Activated naive CD8-positive, alpha-beta T cell treated with anti-CD3 and anti-CD28 coated beads, Interleukin-2, amount 50 U/mL, for 24 hours (primary cell): ENCODE measurements at places on chromosomes 5 and 9.

GRCh38 chr9:88969646-88970373, 21.5 kb upstream of the S1PR3 start:
- no peak for DNase-seq
- H3K4me3 ChIP-seq = no peak overlapping the region
- H3K4me1 ChIP-seq = no peaks in the 10 kb centered on the region
- no peak overlapping the region for H3K27ac ChIP-seq
- no peaks in the 10 kb centered on the region for H3K36me3 ChIP-seq

- no peak overlapping the region for H3K4me3 ChIP-seq
- H3K4me1 ChIP-seq = peaks cover 38% of the 10 kb centered on the region
These were observed 26.9 kb upstream of the PLIN2 start for GRCh38 chr9:19154135-19154612.

GRCh38 chr9:35852876-35853865, 17.0 kb downstream of the OR13J1 start:
- peak overlapping the region; percentile 28 for H3K27ac ChIP-seq
- no peaks in the 10 kb centered on the region for H3K36me3 ChIP-seq
- H3K4me3 ChIP-seq = no peak overlapping the region
- H3K27me3 ChIP-seq = no peaks in the 10 kb centered on the region
- DNase-seq = no peak

GRCh38 chr5:169547508-169547907, 36.1 kb upstream of the SPDL1 start:
- H3K27me3 ChIP-seq = peaks cover 44% of the 10 kb centered on the region
- no peak for DNase-seq
- no peaks in the 10 kb centered on the region for H3K36me3 ChIP-seq
- H3K27ac ChIP-seq = no peak overlapping the region

DNA sequence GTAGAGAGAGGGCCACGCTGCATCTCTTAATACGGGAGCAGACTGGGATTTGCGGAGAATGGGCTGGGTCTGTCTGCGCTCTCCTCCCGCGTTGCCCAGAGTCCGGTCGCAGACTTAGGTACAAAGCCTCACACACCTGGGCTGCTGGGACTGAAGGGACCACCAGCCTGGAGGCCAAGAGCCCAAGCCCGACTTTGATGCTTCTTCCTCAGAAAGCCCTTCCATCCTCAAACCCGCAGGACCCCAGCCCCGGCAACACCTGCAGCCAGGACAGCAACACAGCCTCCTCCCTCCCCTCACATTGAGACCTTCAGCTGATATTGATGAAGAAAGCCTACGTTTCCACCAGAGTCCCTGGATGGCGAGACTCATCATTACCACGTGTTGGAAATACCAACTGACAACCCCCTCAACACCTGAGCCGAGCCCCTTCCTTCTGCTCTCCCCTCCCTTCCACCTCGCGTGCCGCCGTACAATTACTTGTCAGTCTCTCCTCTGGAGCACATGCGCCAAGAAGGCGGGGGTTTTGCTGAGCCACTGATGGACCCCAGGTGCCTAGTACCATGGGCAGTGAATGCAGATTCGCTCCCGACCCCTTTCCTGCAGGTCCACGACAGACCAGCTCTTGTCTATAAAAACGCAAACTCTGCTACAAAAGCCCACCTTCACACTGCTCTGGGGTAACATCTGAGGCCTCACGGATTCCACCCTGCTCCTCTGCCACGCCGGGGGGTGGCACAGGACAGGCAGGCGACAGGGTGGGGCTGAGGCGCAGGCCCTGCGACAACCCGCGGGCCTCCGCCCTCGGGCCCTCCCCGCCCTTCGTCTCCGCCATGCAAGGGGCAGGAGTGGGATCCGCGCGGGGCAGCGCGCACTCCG, 841 bp downstream of the ASB6 start:
- H3K27ac ChIP-seq = peak overlapping the region; percentile 84
- H3K36me3 ChIP-seq = peaks cover 10% of the 10 kb centered on the region

GRCh38 chr5:107831612-107832395, 161.1 kb upstream of the EFNA5 start:
- no peaks in the 10 kb centered on the region for H3K36me3 ChIP-seq
- H3K27me3 ChIP-seq = no peaks in the 10 kb centered on the region
- no peaks in the 10 kb centered on the region for H3K4me1 ChIP-seq
- H3K4me3 ChIP-seq = no peak overlapping the region
- no peak overlapping the region for H3K27ac ChIP-seq

DNA sequence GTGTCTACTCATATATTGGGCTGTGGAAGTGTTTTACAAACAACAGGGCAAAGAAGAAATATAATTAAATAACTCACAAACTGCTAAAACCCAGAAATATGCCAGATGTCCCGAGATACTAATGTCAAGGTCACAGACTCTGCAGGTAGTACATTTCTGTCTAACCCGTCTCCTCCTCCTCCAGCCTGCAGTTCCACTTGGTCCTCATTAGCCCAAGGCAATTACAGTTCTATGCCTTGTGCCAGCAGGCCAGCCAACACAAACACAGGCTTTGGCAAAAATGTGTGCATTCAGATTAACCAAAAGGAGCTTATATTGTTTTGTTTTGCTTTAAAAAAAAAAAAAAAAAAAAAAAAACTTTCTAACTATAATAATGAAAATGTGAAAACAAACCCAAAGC, 148.8 kb downstream of the MYO10 start:
- no peaks in the 10 kb centered on the region for H3K36me3 ChIP-seq
- DNase-seq = no peak
- H3K4me1 ChIP-seq = peaks cover 24% of the 10 kb centered on the region
- H3K27me3 ChIP-seq = peaks cover 6% of the 10 kb centered on the region
- no peak overlapping the region for H3K4me3 ChIP-seq

- H3K27ac ChIP-seq = no peak overlapping the region
- peaks cover 10% of the 10 kb centered on the region for H3K4me1 ChIP-seq
- H3K4me3 ChIP-seq = no peak overlapping the region
- DNase-seq = no peak
These were observed 249.5 kb downstream of the PRELID2 start for GRCh38 chr5:145585443-145586148.

GRCh38 chr9:135736272-135736978, 34.4 kb downstream of the KCNT1 start:
- no peak overlapping the region for H3K27ac ChIP-seq
- DNase-seq = no peak
- peaks cover 7% of the 10 kb centered on the region for H3K27me3 ChIP-seq
- no peaks in the 10 kb centered on the region for H3K36me3 ChIP-seq
- no peak overlapping the region for H3K4me3 ChIP-seq
- no peaks in the 10 kb centered on the region for H3K4me1 ChIP-seq

DNA sequence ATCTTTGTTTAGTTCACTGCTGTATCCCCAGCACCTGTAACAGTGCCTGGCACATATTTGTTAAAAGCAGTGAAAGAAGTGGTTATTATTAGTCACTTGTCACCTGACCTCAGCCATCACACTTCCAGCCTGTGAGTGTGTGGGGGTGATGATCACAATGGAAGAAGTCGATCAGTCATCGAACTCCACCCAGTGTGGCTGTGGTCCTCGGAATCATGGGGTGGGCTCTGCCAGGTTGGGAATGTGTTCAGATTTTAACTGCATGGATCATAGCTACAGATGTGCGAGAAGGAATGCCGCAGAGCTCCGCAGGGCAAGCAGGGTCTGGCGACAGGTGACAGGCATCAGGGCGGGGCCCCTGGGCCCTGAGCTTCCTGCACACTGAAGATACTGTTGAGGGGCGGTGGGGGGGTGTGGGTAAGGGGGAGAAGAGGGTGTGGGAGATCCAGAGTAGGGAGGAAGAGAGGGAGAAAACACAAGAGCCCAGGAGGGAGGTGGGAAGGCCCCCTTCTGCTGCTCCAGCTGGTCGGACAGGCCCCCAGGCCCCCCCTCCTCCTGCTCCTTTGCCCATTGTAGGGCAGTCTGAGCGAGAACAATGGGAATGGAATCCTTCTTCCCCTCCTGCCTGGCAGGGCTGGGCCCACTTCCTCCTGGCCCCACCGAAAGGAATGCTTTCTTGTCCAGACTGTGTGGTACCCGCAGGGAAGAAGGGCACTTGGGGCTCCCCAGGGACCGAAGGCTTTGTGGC, 89.6 kb downstream of the SPRY4 start:
- peak; percentile 26 for DNase-seq
- H3K36me3 ChIP-seq = no peaks in the 10 kb centered on the region
- peaks cover 14% of the 10 kb centered on the region for H3K4me1 ChIP-seq
- peaks cover 4% of the 10 kb centered on the region for H3K27me3 ChIP-seq
- H3K27ac ChIP-seq = no peak overlapping the region
- no peak overlapping the region for H3K4me3 ChIP-seq

GRCh38 chr9:6567140-6567591, 78.4 kb downstream of the GLDC start:
- H3K36me3 ChIP-seq = no peaks in the 10 kb centered on the region
- H3K27me3 ChIP-seq = no peaks in the 10 kb centered on the region
- H3K27ac ChIP-seq = peak overlapping the region; percentile 49
- no peak overlapping the region for H3K4me3 ChIP-seq

- no peaks in the 10 kb centered on the region for H3K27me3 ChIP-seq
These were observed 132.6 kb downstream of the XRCC4 start for GRCh38 chr5:83209963-83210362.

DNA sequence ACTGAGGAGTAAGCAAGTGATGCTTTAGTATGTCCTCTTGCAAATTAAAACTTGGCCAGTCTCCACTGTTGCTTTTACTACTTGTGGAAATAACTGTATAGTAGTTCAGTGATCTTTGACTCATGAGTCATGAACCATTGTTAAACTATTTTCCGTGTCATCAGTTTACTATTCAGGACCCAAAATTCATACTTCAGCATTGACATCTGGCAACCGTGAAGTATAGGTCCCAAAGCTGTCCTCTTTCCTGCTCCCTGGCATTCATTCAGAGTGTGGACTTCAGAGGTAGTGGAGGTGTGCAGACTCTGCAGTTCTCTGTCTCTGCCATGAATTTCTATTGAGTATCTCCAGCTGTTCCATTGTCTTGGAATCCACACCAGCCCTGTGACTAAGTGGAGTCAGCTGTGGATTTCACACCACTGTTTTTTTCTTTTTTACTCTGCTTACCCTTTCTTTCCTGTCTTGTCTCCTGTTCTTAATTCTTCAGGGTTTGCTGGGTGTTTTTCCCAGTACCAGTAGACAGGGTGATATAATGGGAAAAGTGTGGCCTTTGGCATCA, 7.5 kb downstream of the TDRD7 start:
- peaks cover 10% of the 10 kb centered on the region for H3K36me3 ChIP-seq
- H3K4me3 ChIP-seq = no peak overlapping the region
- peaks cover 13% of the 10 kb centered on the region for H3K4me1 ChIP-seq
- H3K27me3 ChIP-seq = no peaks in the 10 kb centered on the region

DNA sequence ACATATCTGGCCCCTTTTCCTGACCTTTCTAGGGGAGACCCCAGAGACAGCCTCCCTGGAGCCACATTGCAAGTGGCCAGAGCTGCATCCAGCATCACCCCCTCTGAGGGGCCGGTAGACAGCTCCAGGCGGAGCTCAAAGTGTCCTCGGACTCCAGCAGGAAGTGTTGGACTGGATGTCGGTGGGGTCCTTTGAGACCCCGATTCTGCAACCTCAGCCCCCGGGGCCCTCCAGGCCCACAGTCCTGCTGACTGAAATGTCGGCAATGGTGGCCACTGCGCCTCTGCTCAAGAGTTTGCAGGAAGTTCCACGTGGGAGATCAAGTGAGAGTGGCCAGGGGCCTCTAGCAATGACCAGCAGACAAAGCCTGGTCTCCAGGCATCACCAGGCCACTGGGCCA, 115.9 kb upstream of the FOXD4L5 start:
- no peaks in the 10 kb centered on the region for H3K36me3 ChIP-seq
- no peak for DNase-seq
- no peak overlapping the region for H3K4me3 ChIP-seq
- H3K27me3 ChIP-seq = no peaks in the 10 kb centered on the region

DNA sequence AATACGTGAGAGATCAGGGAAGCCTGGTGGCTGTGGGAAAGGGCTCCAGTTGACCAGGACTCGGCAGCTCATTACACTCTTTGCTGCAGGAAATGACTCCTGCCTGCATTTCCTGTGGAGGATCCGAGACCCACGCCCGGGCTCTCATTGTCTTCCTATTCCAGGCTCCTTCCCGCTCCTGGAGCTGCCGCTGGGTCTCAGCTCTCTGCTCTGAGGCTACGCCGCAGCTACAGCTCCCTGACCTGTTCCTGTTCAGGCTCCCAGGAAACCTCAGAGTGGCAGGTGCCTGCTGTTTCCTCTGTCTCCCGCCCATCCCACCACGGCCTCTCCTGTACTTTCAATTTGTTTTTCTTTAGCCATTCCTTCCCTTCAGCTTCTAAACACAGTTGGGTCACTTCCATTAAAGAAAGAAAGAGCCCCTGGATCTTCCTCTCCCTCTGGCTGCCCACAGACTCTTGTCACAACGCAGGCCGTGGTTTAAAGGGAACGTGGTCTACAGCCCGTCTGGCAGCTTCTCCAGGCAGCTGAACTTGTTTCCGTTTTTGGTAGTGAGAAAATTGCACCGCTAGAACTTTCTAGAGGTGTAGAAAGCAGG, 71.5 kb downstream of the IL6ST start:
- peak overlapping the region; percentile 82 for H3K4me3 ChIP-seq
- H3K36me3 ChIP-seq = no peaks in the 10 kb centered on the region
- H3K27me3 ChIP-seq = peaks cover 3% of the 10 kb centered on the region
- peak overlapping the region; percentile 88 for H3K27ac ChIP-seq
- no peak for DNase-seq

- H3K27ac ChIP-seq = no peak overlapping the region
- H3K4me1 ChIP-seq = no peaks in the 10 kb centered on the region
- no peak for DNase-seq
- H3K36me3 ChIP-seq = no peaks in the 10 kb centered on the region
- no peak overlapping the region for H3K4me3 ChIP-seq
These were observed 59.1 kb upstream of the SH3GL2 start for GRCh38 chr9:17519761-17520160.

DNA sequence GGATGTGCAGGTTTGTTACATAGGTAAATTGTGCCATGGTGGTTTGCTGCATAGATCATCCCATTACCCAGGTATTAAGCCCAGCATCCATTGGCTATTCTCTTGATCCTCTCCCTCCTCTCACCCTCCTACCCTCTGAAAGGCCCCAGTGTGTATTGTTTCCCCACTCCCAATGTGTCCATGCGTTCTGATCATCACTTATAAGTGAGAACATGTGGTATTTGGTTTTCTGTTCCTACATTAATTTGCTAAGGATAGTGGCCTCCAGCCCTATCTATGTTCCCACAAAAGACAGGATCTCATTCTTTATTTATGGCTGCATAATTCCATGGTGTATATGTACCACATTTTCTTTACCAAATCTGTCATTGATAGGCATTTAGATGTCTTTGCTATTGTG, 243.3 kb upstream of the PDE4D start:
- H3K27me3 ChIP-seq = no peaks in the 10 kb centered on the region
- H3K36me3 ChIP-seq = no peaks in the 10 kb centered on the region
- no peaks in the 10 kb centered on the region for H3K4me1 ChIP-seq
- H3K27ac ChIP-seq = no peak overlapping the region
- H3K4me3 ChIP-seq = no peak overlapping the region

DNA sequence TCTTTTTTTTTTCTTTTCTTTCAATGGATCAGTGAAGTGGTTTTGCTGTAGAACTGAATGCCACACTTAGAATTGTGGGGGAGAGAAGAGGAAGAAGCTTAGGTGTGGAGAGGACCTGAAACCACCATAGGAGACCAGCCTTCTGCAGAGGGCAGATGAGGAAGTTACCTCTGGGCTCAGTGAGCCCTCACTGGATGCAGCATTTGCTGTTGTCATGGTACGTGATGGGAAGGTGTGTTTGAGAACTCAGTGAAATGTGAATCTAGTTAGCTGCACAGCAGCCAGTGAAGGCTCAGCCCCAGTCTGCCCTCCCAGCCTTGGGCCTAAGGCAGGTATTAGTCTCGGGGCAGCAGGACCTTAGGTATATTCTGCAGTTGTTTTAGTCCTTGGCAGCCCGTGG, 17.5 kb downstream of the CYFIP2 start:
- H3K4me1 ChIP-seq = peaks cover 84% of the 10 kb centered on the region
- peaks cover 50% of the 10 kb centered on the region for H3K36me3 ChIP-seq

- H3K27ac ChIP-seq = no peak overlapping the region
- H3K36me3 ChIP-seq = no peaks in the 10 kb centered on the region
- H3K27me3 ChIP-seq = no peaks in the 10 kb centered on the region
- H3K4me1 ChIP-seq = no peaks in the 10 kb centered on the region
- no peak overlapping the region for H3K4me3 ChIP-seq
These were observed 90.2 kb upstream of the TAS2R1 start for GRCh38 chr5:9720361-9720760.
